ENCODE measurements at places on chromosomes 5 and 9.

DNA sequence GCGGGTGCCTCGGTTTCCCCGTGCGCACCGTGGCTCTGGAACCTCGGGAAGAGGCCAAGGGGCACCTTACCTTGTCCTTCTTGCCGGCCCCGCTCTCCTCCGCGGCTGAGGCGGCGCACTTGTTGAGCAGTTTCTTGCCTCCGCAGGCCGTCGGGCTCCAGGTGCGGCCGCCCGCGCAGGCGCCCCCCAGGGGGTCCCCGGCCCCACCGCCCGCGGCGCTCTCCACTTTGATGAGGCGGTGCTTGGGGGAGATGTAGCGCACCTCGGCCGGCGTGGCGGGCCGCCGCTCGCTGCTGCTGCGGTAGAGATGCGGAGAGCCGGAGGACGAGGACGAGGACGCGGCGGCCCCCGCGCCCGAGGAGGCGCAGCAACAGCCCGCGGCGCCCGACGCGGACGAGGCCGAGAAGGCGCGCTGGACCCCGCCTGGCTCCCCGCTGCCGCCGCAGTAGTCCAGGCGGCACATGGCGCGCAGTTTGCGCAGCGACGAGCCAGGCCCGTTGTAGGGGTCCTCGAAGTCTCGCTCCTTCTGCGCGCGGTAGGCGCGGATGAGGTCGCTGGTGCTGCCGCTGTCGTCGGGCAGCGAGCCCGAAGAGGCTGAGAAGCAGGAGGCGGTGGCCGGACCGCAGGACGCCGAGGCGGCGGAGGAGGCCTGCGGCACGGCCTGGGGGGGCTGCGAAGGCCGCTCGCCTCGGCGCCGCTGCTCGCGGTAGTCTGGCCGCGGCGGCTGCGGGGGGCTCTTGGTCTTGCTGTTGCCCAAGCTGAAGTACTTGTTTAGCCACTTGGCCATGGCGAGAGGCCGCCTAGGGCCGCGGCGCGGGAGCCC is 957 bp downstream of the SHB start:
- no peak for DNase-seq

DNA sequence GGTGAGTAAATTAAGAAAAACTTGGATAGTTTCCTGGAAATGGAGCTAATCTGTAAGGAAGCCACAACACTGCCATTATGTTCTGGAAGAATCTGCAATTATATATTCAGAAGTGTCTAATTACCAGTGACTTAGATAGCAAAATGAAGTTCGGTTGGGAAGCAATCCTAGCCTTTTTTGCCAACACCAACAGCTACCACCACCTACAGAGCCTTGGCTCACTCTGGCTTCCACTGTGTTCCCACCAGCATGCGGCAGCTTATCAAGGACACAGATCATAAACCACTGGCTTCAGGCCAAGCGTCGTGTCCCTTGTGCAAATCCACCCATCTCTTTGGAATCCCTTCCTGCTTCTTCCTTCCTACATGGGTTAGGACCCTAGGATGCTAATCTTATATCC is 118.0 kb upstream of the PCA3 start:
- DNase-seq: no peak

- no peak for DNase-seq
Observed at GRCh38 chr9:101849102-101849707, 110.8 kb upstream of the GRIN3A start.

GRCh38 chr5:119022017-119022745 is 33.8 kb upstream of the DTWD2 start:
- DNase-seq: peak; percentile 33

DNA sequence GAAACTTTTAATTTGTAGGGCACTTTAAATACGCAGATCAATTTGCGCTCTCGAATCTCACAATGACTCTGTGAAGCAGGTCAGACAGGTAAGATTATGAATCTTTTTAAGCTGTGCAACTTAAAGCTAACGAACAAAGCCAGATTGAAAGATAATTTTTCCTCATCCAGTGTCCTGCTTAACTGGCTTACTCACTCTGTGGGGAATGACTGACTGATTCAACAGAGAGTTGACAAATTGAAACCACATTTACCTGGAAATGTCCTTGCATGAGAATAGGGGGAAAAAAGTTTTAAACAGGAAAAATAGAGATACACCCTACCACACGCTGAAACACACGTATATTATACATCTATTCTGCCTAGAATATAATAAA is 187.9 kb downstream of the MAN2A1 start:
- DNase-seq: no peak

DNA sequence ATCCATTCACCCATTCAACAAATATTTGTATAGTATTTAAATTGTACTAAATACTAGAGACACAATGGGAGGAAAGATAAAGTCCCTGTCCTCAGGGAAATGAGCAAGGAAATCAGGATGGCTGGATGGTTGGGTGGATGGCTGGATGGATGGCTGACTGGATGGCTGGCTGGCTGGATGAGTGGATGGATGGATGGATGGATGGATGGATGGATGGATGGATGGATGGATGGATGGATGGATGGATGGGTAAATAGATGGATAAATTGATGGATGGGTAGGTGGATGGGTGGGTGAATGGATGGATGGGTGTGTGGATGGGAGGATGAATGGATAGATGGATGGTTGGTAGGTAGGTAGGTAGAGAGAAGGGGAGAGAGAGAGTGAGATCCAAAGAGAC is 41.5 kb upstream of the WWC1 start:
- no peak for DNase-seq

- no peak for DNase-seq
Observed at GRCh38 chr5:95045181-95045965, 239.5 kb downstream of the MCTP1 start.

GRCh38 chr5:172389578-172390112 is 64.7 kb downstream of the SH3PXD2B start:
- peak; percentile 14 for DNase-seq

GRCh38 chr9:125475385-125475784 is 213.8 kb downstream of the GAPVD1 start:
- DNase-seq: no peak

DNA sequence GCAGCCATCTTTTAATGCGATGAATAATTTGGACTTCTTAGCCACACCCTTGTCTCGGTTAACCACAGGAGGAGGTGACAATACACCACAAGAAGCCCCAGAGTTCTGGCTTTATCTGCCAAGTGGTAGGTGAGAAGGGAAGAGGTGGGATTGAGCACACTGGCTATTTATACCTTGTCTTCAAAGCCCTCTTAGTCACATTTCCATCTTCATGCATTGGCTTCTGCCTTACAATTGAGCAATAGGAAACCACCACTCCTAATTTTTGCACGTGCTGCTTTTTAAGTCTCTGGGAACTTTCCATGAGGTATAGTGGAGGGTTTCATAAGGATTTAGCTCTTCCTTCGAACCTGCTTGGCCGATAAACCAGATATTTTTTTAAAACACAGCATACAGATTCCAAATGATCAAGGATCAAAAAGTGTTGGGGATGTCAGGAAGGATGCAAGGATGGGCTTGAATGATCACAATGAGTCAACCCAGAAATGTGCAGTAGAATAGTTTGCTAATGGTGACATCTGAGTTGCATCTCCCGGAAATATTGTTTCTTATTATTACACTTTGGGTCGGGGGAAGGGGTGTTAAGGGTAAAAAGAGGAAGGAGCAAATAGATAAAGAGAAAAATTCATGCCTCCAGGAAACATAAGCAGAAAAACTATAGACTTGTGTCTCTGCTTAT is 25.5 kb downstream of the PLAC8L1 start:
- peak; percentile 22 for DNase-seq

DNA sequence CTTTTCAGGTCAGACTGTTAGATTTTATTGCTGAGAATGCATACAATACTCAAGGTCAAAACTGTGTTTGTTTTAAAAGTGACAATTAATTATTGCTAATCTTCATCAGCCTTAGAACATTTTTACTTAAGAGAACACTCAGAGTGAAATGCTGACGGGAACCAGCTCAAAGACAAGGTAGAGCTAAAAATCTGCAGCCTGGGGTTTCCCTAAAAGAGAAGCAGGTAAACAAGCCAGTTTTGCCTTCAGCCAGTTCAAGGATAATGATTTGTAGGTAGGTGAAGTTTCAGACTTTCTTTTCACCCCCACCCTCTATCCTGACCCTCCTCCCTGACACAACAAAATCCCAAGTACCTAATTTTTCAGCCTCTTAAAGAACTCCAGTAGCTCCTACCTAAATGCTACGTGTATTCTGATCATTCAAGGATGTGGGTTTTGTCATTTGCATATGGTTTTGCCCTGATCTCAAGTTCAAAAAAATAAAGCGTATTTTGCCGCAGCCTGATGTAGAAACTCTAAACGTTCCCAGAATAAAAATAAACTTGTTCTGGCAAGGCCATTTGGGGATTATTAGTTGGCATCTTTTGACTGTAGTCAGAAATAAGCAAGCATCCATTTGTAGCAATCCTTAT is 407.2 kb downstream of the EFNA5 start:
- no peak for DNase-seq

DNA sequence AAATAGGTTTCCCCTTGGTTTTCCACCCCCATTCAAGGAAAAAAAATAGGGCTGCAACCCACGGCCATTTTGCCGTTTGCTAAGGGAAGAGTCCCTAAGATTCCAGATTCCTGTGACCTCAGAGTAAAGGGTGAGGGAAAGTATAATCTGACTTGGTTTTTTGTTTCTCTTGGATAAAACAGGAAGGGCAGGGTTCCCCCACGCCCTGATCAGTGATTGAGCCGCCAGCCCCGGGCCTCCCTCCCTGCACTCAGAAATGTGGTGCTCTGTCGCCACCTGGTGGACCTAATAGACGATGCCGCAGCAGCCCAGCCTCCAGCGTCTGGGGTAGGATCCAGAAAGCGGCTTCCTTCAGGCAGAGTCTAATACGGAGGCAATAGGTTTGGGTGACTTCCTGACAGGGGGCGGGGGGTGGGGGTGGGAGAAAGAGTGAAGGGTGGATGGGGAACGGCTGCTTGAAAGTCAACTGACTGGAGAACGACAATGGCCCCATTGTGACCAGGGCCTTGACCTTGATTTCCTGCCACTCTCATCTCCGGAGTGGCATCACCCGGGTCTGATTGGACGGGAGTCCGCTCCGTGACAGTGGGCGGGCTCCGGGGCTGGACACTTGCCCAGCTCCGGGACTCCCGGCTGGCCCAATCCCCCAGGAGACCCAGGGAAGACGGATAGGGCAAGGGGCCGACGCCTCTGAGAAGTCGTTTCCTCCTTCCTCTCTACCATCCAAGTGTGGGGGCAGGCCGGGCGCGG is 17.8 kb upstream of the CYSTM1 start:
- DNase-seq: peak; percentile 94

DNA sequence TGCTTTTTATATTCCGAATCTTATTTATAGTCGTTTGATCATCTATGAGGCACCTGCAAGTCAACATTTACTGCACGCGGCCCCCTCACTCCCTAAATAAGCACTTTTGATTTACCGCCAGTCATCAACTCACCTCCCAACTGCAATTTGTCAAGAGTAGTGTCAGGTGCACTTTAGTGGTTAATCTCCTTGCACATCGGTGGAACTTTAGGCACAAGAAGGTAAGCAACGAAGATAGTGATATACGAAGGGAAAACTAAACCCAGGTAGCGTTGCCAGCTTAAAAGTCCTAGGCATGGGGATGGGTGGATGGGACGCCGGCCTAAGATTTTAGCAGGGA is 513 bp upstream of the RNF180 start:
- no peak for DNase-seq

- no peak for DNase-seq
Observed at GRCh38 chr9:119902611-119903010, 533.4 kb upstream of the BRINP1 start.

DNA sequence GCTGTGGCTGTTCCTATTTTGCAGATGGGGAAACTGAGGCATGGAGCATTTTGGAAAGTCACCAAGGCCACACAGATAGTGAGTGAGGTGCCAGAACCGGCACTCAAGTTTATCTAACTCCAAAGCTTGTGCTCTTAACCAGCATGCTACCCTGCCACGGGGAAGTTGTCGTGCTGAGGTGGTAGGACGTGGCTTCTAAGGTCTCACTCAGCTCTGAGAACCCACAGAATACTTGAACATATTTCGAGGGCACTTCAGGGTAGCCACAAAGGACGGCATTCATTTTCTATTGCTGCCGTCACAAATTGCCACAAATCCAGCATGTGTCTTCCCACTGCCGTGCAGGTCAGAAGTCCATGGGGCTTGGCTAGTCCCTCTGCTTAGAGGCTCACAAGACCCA is 116.7 kb downstream of the OLFM1 start:
- no peak for DNase-seq

DNA sequence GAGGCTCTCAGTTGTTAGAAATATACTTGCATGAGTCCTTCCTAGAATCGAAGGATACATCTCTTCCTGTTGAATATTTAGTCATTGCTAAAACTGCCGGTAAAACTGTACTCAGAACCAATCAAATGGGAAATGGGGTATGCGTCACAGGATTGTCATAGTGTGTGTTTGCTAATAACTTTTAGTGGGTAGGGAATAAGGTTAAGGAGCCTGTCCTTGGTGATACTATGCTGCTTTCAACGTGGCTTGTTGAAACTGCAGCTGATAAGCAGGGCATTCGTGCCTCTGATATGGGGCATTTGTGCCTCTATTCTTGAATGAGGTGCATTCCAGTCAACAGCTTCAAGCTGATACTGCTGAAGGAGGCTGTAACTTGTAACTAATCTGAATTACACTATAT is 26.6 kb downstream of the HABP4 start:
- no peak for DNase-seq

- no peak for DNase-seq
Observed at GRCh38 chr9:123361086-123361730, 5.2 kb downstream of the CRB2 start.
